ENCODE measurements at places on chromosomes 2 and 18.

GRCh38 chr2:134634054-134634753 lies 84.6 kb downstream of the TMEM163 start:
- no peak for DNase-seq

- no peak for DNase-seq
Observed at GRCh38 chr2:216399621-216400020, 12.7 kb upstream of the SMARCAL1 start.

DNA sequence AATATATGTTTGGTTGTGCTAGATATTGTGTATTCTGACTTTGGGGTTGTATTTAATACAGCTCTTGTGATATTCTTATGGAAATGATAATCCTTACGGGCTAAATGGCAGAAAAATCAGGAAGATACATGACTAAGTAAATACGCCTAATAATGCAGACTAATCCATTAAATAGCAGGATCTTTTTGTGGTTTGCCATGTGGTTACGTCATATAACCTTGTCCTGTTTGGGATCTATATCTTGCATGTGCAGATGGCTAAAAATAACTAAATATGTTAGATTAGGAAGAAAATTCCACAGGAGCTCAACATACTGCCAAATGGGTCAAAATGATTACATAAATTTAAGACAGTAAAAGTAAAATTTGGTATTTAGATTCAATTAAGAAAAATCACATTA lies 83.0 kb downstream of the NEB start:
- DNase-seq: no peak

- DNase-seq: no peak
Observed at GRCh38 chr2:106953236-106953635, 67.3 kb upstream of the ST6GAL2 start.

DNA sequence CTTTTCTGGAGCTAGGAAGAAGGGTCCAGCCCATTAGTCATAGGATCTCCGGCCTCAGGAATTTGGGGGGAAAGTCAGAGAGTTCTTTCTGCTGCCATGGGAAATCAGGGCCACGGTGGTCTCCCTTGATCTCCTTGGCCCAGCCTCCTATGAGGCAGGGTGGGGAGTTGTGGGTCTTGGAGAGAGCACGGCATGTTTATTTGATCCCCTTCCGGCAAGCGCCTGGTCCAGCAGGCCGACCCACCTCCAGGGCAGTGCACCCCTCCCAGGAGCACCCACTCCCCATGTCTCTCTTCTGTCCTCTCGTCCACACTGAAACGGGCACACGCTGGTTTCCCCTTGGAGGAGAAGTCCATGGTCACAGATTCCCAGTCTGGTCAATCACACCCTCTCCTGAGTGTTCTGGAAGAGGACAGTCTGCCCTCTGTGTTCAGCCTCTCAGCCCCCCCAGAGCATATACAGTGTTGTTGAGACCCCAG lies 464.6 kb upstream of the HS6ST1 start:
- DNase-seq: no peak

- DNase-seq: no peak
Observed at GRCh38 chr2:145190031-145190703, 670.2 kb upstream of the ZEB2 start.

GRCh38 chr2:232502911-232503808 lies 15.5 kb upstream of the ECEL1 start:
- no peak for DNase-seq

GRCh38 chr2:181231151-181231550 lies 226.0 kb upstream of the ITGA4 start:
- no peak for DNase-seq

DNA sequence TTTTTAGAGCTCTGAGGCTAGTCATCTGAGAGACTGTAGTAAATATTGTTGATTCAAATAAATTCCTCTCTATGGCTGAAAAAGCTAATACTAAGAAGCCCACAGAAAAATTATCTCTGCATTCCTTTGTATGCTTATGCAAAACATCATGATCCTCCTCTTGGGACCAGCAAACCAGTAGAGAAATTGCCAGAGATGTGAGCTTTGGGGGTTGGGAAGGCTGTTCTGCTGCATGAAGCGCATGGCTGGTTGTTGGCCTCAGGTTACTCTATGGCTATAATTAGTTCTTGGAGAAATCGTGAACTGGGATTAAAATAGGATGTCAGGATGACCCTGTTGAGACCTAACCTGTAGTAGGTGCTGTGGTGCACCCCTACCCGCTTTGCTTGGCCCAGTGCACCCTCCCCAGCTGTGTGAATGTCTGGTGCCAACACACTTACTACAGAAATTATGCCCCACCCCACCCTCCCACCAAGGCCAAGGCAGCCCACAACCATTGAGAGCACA lies 35.5 kb upstream of the C1D start:
- no peak for DNase-seq

Data from right renal cortex interstitium (tissue), 3 donors.